ENCODE measurements at places on chromosomes 2 and 18.

DNA sequence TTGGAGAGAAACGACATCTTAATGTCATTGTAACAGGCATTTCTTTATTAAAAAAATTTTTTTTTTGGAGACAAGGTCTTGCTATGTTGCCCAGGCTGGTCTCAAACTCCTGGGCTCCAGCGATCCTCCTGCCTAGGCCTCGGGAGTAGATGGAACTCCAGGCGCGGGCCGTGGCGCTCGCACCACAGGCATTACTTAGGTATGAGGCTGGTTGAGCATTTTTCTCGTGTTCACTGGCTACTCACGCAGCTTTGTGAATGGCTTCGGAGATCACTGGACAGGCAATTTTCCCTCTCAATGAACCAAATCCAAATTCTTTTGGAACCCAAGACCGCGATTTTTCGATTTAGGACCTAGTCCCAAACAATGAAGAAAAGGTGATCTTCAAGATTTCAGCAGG, 795 bp upstream of the TCF7L1 start:
- DNase-seq, result no peak

GRCh38 chr2:9001778-9002177, 1.7 kb downstream of the MBOAT2 start:
- DNase-seq, result no peak

GRCh38 chr2:64675860-64676259, 22.1 kb upstream of the SERTAD2 start:
- DNase-seq, result no peak

DNA sequence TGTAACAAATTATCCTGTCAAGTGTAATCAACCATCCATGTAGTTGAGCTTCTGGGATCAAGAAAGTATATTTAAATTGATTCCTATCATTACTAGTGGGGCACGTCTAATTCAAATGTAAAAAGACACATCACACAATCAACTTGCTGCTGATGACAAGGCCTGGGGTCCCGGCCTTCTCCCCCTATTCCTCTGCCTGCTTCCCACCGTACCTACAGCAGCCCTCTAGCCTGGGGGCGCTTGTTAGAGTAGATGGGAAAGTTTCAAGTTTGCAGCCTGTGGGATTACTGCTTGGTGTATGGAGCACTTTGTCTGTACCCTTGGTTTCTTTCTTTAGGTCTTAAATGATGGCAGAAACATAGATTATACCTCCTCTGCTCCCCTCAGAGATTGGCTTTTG, 333.3 kb upstream of the KYNU start:
- no peak for DNase-seq

DNA sequence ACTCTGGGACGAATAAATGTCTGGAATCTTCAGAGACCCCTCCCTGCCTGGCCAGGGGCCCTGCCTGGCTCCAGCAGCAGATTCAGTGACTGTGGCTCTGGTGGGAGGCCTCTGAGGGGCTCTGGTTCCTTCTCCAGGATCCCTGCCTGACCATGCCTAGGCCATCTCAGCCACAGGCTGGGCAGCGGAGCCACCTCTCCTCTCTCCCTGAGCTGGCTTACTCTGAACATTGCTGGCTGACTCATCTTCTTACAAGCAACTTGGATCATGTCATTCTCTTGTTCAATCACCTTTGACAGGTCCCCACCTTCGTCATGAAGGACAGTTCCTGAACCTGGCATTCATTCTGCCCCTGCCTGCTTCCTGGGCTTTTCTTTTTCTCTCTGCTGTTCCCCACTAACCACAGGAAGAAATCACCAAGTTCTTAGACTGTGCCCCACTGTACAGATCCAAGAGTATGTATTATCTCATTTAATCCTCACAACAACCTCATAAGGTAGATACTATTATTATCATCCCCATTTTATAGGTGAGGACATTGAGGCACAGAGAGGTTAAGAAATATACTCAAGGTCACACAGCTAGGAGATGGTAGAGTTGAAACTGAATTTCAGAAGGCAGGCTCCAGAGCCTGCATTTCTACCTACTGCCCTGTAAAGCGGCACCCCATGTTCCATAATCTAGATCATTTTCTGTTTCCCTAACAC, 155.5 kb upstream of the SMAD2 start:
- DNase-seq, result no peak

DNA sequence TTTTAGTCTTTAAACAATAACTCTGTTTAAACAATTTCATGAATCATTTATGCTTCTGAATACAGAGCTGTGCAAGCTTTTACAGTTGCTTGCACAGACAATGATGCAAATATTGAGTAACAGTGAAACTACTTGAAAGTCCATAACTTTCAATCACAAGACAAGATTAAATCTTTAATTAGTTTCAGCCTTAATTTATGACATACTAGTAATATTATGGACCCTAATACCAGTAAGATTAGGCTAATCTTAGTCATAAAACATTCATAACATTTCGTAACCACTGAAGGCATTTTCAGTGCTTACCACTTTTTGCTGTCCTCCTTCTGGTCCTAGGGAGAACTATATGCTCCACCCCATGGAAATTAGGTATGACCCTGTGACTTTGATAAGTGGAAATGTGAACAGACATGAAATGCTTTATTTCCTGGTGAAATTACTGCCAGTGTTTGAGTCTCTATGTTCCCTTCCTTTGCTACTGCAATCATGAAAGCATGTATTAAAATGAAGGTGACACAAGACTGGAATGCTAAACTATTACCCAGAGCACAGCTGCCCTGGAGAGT, 1.8 kb upstream of the COBLL1 start:
- DNase-seq, result no peak
